Uterus (tissue), 4 donors: ENCODE measurements at places on chromosomes 3 and 15. TPM values are rescaled to one million over a fixed set of nuclear protein-coding genes. Genes with fewer than 3 reads are reported as not detected.

DNA sequence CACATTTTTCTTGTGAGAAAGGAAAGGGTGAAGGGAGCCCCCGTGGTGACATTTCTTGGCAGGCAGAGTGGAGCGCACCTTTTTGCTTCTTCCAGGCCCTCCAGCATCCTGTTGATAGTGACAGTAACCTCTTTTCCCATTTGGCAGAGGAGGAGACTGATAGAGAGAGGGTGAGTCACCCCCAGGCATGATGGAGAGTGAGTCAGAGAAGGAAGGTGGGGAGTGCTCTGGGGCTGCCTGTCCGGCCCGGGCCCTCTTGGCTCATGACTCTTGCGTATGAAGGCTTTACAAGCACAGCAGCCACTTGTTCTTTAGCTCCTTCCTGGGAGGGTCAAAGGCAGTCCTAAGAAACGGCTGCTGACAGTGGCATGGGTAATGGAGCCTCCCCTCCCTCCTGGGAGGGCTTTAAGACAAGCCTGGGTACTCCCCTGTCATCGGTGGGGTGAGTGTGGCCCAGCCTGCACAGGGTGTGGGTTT, 16.0 kb downstream of the ANKRD63 start:
- H3K4me3 ChIP-seq, result no peak overlapping the region
- no peaks in the 10 kb centered on the region for H3K4me1 ChIP-seq
- no peaks in the 10 kb centered on the region for H3K36me3 ChIP-seq
- H3K27ac ChIP-seq, result peak overlapping the region; percentile 94
- peak; percentile 52 for DNase-seq
- no peaks in the 10 kb centered on the region for H3K27me3 ChIP-seq

DNA sequence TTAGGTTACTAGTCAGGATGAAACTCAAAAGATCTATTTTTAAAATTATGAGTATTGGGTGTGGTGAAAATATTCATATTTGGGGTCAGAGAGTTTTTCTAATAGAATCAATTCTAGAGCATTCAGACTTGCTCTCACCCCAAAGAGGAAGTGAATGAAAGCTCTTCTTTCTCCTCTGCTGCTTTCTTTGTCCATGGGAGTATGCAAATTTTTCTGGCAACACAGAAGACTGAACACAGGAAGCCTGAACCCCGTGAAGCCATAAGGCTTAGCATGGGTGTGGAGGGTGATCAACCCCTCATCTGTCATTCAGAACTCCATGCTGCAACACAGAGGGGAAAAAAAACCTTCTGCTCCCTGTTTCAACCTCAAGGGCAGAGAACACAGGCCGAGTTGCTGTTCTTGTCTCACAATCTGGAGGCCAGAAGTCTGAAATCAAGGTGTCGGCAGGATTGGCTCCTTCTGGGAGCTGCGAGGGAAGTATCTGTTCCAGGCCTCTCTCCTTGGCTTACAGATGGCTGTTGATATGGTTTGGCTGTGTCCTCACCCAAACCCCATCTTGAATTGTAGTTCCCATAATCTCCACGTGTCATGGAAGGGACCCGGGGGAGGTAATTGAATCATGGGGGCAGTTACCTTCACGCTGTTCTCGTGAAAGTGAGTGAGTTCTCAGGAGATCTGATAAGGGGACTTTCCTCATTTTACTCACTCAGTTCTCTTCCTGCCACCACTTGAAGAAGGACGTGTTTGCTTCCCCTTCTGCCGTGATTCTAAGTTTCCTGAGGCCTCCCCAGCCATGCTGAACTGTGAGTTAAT, 33.7 kb upstream of the CD47 start:
- no peak overlapping the region for H3K27ac ChIP-seq
- no peaks in the 10 kb centered on the region for H3K27me3 ChIP-seq

DNA sequence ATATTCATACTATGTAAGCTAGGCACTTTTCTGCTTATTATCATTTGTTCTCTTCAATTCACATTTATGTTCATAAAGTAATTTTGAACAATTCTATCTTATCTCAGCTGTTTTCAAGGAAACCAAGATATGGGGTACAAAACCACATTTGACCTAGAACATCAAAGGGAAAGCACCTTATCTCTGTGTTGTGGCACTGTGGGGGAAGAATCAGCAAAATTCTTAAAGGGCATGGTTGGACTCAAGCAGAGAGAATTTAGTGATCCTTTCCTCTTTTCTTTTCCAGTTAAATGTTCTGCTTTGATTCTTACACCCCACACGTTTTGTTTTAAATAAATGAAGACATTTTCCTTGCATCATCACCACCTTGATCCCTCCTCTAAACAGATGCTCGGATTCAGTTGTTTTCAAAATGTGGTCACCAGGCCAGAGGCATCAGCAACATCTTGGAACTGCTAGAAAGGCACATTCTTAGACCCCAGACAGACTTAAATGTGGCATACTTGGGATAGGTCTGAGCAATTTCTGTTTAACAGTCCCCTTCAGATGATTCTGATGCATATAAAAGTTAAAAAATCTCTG, 128.4 kb upstream of the TP63 start:
- DNase-seq, result no peak
- H3K27me3 ChIP-seq, result no peaks in the 10 kb centered on the region
- no peak overlapping the region for H3K27ac ChIP-seq
- H3K4me3 ChIP-seq, result no peak overlapping the region

GRCh38 chr3:148863814-148864213, 1.3 kb upstream of the CPA3 start:
- H3K27me3 ChIP-seq, result no peaks in the 10 kb centered on the region
- no peaks in the 10 kb centered on the region for H3K36me3 ChIP-seq
- H3K4me1 ChIP-seq, result no peaks in the 10 kb centered on the region
- no peak overlapping the region for H3K27ac ChIP-seq

DNA sequence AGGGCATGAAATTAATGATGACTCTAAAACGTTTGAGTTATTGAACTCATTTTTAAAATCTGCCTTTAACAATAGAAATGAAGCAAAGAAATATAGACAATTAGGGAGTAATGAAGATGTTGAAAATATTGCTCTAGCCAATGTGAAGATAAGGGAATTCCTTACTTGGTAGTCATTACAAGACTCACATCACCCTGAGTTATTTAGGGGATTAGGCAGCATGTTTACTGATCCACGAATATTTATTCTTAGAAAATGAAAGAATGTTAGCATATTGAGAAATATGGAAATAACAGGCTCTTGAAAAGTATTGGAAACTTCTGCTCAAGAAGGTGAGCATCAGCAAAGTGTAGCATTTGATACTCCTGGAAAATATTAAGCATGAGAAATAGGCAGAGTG, 398.1 kb upstream of the ARPP21 start:
- no peak overlapping the region for H3K27ac ChIP-seq

GRCh38 chr3:41683666-41684350, 278.1 kb downstream of the ULK4 start:
- H3K27me3 ChIP-seq, result no peaks in the 10 kb centered on the region
- H3K36me3 ChIP-seq, result no peaks in the 10 kb centered on the region
- no peak overlapping the region for H3K4me3 ChIP-seq
- peak overlapping the region; percentile 16 for H3K27ac ChIP-seq
- no peak for DNase-seq
- H3K4me1 ChIP-seq, result no peaks in the 10 kb centered on the region

The C3orf20 gene
- total RNA-seq, result not detected

The C3orf49 gene
- not detected for total RNA-seq

DNA sequence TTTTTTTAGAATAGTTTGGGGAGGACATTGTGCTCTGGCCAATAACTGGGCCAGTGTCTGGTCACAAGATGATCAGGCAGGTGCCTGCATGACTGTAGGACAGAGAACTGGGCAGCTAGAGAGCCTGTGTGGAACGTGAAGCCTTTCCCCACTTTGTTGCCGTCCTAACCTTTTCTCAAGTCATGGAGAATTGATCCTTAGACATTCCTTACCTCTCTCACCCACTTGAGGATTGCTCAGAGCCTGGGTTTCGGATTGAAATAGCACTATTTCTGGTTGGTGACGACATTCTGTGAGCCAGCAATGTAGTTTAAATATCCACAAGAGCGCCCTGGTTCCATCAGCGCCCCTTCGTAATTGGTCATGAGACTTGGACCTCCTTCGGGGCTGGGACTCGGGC, 138.4 kb downstream of the IGF1R start:
- H3K36me3 ChIP-seq, result no peaks in the 10 kb centered on the region
- no peaks in the 10 kb centered on the region for H3K27me3 ChIP-seq
- H3K4me3 ChIP-seq, result no peak overlapping the region
- no peak for DNase-seq

DNA sequence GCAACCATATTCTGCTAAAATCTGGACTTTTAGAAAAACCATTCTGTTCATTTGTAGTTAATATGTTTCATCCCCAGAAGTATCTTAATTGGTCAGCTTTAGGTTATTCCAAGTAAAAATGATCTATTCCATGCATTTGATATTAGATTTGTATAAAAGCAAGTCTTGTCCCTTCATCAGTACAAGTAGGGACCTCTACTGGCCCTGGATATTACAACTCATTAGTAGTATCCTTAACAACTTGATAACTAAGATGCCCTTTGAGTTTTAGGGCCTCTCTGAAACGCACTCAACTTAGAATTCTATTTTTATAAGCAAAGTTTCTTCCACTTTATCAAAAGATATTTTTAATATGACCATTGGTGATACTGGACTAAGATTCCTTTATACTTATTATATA, 25.3 kb upstream of the SELENOT start:
- no peak overlapping the region for H3K4me3 ChIP-seq
- no peak overlapping the region for H3K27ac ChIP-seq
- no peaks in the 10 kb centered on the region for H3K27me3 ChIP-seq
- no peak for DNase-seq

DNA sequence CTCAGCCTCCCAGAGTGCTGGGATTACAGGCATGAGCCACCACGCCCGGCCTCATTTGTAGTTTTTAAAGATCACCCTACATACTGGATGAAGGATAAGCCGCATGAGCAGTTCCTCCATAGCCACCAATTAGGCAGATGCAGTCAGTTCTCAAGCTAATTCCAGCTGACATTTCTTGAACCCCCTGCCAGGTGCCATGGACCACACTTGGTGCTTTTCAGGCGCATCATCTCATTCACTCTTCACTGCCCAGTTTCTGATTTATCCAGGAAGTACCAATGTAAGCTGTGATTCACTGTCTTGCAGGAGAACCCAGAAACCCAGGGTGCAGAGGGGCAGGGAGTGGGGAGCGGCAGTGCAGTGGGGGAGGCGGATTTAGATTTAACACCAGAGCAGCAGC, 56.5 kb upstream of the RASA2 start:
- H3K4me3 ChIP-seq, result no peak overlapping the region
- H3K4me1 ChIP-seq, result peaks cover 33% of the 10 kb centered on the region
- H3K27me3 ChIP-seq, result no peaks in the 10 kb centered on the region
- peak overlapping the region; percentile 75 for H3K27ac ChIP-seq

DNA sequence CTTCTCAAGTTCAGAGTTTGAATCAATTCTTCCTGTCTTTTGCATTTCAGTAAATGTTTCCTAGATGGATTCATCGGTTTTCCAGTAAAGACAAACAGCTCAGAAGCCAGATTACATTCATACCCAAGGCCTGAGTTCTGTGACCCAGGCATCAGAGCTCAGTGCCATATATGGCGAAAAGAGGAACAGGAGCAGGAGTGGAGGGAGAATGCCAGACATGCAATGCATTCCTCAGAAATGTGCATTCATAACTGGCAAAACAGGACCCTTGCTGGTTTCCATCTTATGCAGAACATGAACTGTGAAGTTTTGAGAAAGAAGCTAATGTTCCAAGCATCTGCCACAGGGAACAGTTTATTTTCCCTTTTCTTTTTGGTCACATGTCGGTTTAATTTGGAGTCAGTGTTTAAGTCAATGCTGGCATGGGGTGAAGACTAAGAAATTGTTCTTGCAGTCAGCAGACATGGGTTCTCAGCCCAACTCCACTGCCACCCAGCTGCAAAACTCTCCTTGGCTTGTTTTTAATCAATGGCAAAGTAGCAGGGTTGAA, 116.5 kb downstream of the LPP start:
- no peak overlapping the region for H3K4me3 ChIP-seq
- DNase-seq, result peak; percentile 59
- H3K27me3 ChIP-seq, result no peaks in the 10 kb centered on the region
- H3K4me1 ChIP-seq, result peaks cover 29% of the 10 kb centered on the region

DNA sequence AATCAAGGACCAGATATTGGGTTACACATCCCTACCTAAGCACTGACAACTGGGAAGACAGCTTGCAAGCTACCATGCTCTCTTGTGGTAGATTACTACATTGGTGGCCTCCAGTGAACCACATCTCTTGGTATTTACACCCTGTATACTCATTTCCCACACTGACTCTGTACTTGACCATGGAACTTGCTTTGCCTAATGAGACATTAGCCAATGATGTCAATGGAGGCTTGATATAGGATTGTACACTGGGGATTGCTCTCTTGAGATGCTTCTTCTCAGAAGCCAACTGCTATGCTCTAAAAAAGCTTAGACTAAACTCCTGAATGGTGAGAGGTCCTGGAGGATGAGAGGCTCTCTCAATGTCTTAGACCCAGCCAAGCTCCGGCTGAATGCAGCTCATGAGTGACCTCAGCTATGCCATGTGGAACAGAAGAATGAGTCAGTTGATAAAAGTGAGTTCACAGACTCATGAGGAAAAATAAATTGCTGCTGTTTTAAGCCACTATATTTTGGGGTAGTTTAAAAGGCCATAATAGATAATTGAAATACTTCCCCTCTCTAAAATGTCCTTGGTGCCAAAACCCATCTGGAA, 61.5 kb upstream of the GALNT15 start:
- no peaks in the 10 kb centered on the region for H3K4me1 ChIP-seq
- H3K27ac ChIP-seq, result peak overlapping the region; percentile 35
- no peaks in the 10 kb centered on the region for H3K36me3 ChIP-seq
- no peak overlapping the region for H3K4me3 ChIP-seq

The PAK6 gene
- not detected for total RNA-seq

The PCBP4 gene
- total RNA-seq, result 260 TPM

GRCh38 chr3:168048414-168049330, 47.1 kb downstream of the GOLIM4 start:
- DNase-seq, result no peak
- no peaks in the 10 kb centered on the region for H3K27me3 ChIP-seq
- no peaks in the 10 kb centered on the region for H3K4me1 ChIP-seq
- H3K4me3 ChIP-seq, result no peak overlapping the region
- H3K36me3 ChIP-seq, result no peaks in the 10 kb centered on the region
- H3K27ac ChIP-seq, result peak overlapping the region; percentile 40

- no peaks in the 10 kb centered on the region for H3K27me3 ChIP-seq
- H3K27ac ChIP-seq, result no peak overlapping the region
- peak; percentile 25 for DNase-seq
These were observed 96.0 kb downstream of the SUCLG2 start for GRCh38 chr3:67558426-67558825.

GRCh38 chr3:134446800-134447199, 39.0 kb downstream of the ANAPC13 start:
- no peaks in the 10 kb centered on the region for H3K36me3 ChIP-seq
- H3K27ac ChIP-seq, result no peak overlapping the region
- H3K4me1 ChIP-seq, result no peaks in the 10 kb centered on the region
- no peaks in the 10 kb centered on the region for H3K27me3 ChIP-seq
- no peak for DNase-seq

DNA sequence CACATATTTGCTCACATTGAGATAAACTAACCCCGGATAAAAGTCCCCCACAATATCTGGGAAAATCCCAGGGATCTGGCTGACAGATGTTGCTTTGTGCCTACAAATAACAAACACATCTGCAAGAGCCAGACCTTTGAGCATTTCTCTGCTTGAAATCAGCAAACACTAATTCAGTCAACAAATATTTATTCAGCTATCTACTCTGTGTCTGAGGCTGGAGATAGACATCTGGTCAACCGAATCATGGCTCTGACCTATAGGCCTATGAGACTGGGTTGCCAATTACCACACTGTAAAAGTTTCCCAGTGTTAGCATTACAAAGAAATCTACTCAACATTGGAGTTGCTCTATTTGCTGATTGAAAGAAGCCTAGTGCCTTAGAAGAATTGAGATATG, 201.1 kb upstream of the CADPS start:
- no peaks in the 10 kb centered on the region for H3K27me3 ChIP-seq
- DNase-seq, result no peak
- H3K4me1 ChIP-seq, result no peaks in the 10 kb centered on the region
- no peak overlapping the region for H3K4me3 ChIP-seq
- H3K36me3 ChIP-seq, result no peaks in the 10 kb centered on the region
- H3K27ac ChIP-seq, result no peak overlapping the region
